ENCODE measurements at places on chromosomes 1 and 21.

DNA sequence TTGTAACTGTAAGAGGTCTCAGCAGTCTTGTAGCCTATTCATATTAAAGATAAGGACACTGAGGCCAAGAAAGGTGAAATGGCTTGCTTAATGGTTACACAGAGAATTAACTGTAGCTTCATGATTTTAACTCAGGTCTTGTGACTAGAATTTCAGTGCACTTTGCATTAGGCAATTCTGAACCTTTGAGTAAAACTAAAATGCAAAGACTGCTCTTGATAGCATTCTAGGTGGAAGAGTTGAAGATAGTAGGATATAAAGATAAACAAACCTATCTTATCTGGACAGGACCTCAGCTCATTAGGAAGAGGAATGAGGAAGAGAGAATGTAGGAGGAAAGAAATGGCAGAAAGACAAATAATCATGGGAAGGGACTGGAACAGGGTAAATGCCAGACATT is 68.6 kb upstream of the RGL1 start:
- DNase-seq: peak; percentile 70
- no peak overlapping the region for H3K27ac ChIP-seq
- H3K4me1 ChIP-seq: peaks cover 14% of the 10 kb centered on the region
- no peaks in the 10 kb centered on the region for H3K36me3 ChIP-seq
- no peak overlapping the region for H3K4me3 ChIP-seq
- H3K27me3 ChIP-seq: no peaks in the 10 kb centered on the region

DNA sequence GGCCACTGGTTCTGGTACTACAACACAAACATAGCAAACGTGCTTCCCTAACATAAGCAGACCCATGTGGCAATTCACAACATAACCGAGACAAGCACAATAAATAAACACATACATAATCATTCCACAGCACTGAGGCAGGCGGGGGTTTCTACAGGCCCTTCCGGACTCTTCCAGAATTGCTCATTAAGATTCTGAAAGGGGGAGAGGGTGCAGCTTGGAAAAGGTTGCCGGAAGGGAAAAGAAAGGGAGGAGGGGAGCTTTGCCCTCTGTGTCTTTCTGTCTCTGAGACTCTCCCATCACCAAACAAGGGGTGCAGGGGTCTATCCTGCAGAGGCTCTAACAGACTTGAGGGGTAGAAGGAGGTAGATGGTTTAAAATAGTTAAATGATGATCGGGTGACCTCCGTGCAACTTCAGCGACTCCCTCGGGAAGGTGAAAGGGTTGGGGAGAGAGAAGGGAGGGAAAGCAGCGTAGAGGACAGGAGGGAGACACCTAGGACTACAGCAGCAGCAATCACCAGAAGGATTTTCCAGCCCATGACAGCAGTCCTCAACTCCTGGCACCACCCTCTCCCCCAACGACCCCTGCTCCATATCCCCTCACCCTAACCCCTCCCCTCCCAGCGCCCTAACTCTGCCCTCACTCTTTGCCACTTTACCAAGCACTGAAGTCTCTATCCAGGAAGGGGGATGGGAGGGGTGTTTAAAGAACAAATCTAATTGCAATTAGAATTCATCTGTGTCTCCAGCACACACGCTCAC is 365.5 kb upstream of the ESRRG start:
- peak overlapping the region; percentile 54 for H3K4me3 ChIP-seq
- H3K36me3 ChIP-seq: no peaks in the 10 kb centered on the region
- peaks cover 2% of the 10 kb centered on the region for H3K4me1 ChIP-seq
- no peak overlapping the region for H3K27ac ChIP-seq

DNA sequence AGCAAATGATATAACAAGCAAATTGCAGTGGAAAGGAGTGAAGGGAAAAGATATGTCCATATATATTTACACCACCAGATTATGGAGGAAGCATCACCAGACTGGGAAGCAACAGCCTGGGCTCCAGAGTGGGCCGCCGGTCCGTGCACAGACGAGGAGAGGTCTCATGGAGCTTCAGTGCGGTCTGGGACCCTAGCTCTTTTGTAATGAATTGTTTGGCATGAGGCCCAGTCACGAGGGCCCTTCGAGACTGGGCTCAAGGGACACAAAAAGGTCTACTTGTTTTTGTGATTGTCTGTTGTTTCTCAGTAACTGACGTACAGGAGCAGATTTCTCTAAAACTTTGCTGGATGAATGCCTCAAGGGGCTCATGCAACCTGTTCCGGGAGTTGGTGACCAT is 12.9 kb upstream of the STUM start:
- no peak overlapping the region for H3K4me3 ChIP-seq
- H3K36me3 ChIP-seq: no peaks in the 10 kb centered on the region
- H3K4me1 ChIP-seq: no peaks in the 10 kb centered on the region
- DNase-seq: no peak

DNA sequence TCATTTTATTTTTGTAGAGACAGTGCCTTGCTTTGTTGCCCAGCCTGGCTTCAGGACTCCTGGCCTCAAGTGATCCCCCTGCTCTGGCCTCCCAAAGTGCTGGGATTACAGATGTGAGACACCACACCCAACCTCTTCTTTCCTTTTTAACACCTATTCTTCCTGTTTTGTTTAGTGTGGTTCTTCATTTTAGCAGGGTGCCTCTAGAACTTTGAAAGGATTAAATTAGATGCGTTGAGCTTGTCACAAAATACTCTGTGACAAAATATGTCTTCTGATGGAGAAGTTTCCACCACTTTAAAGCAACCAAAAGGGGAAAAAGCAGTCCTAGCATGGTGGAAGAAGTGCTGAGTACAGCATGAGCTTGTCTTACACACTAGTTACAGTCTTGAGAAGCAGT is 42.0 kb downstream of the CDC14A start:
- no peaks in the 10 kb centered on the region for H3K36me3 ChIP-seq
- no peak overlapping the region for H3K4me3 ChIP-seq
- no peak for DNase-seq
- H3K27ac ChIP-seq: no peak overlapping the region
- no peaks in the 10 kb centered on the region for H3K27me3 ChIP-seq

DNA sequence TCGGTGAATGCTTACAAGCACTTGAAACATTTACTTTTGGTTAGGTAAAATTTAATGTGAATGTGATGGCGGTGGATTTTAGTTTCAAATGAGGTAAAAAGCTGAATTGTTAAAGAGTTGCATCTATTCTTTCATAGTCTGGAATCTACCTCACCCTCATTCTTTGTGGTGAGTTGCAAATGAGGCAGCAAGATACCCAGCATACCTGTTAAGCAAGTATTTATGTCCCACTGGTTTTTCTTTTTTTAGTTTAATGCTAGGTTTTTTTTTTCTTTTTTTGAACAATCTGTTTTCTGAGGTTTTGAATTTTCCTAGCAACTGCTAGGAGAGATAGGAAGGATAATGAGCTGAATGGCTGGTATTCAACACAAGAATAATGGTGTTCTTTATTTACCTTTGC is 127.9 kb upstream of the CACYBP start:
- H3K4me3 ChIP-seq: no peak overlapping the region
- H3K4me1 ChIP-seq: no peaks in the 10 kb centered on the region
- no peaks in the 10 kb centered on the region for H3K36me3 ChIP-seq
- H3K27ac ChIP-seq: no peak overlapping the region
- DNase-seq: peak; percentile 85
- no peaks in the 10 kb centered on the region for H3K27me3 ChIP-seq

DNA sequence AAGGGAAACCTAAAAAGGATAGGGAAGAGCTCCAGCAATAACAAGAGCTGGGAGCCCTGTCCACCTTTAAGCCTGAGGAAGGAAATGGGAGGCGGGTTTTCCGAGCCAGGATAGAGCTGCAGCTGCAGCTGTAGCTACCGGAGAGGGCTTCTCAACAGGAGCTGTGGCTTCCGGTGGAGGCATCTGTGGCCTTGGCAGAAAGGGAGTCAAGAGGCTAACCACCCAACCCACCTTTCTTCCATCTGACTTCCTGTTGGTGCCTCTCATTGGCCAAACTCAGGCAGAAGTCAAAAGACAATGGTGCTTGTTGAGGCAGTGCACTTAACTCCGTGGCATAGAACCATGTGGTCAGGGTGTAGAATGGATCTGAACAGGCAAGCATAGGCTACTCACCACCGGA is 313.1 kb upstream of the DAB1 start:
- H3K36me3 ChIP-seq: no peaks in the 10 kb centered on the region
- DNase-seq: no peak
- no peaks in the 10 kb centered on the region for H3K27me3 ChIP-seq
- H3K4me1 ChIP-seq: no peaks in the 10 kb centered on the region

- peak; percentile 33 for DNase-seq
- no peak overlapping the region for H3K4me3 ChIP-seq
- H3K27me3 ChIP-seq: no peaks in the 10 kb centered on the region
- no peak overlapping the region for H3K27ac ChIP-seq
- no peaks in the 10 kb centered on the region for H3K4me1 ChIP-seq
Observed at GRCh38 chr1:869499-870244, 54.1 kb upstream of the SAMD11 start.

All from mesendoderm (in vitro differentiated cells).